ENCODE measurements at places on chromosomes 3 and 15.

- peak; percentile 29 for DNase-seq
These were observed 783 bp downstream of the RNF168 start for GRCh38 chr3:196502775-196503195.

DNA sequence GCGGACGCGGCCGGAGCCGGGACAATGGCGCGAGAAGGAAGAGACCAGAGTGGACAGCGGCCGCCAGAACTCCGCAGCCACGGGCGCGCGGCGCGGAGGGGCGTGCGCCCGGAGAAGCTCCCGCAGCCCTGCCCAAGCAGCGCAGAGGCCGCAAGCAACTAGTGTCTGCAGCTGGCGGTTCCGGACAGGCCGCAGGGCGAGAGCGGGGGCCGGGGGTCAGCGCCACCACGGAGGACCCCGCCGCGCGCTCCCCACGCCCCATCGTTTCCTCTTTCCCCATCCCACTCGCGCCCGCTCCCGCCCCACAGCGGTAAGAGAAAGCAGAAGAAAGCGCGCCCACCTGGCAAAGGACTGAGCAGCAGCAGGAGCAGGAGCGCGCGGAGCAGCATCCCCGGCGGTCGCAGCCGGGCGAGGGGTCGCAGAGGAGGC is 440 bp downstream of the PRTG start:
- no peak for DNase-seq

DNA sequence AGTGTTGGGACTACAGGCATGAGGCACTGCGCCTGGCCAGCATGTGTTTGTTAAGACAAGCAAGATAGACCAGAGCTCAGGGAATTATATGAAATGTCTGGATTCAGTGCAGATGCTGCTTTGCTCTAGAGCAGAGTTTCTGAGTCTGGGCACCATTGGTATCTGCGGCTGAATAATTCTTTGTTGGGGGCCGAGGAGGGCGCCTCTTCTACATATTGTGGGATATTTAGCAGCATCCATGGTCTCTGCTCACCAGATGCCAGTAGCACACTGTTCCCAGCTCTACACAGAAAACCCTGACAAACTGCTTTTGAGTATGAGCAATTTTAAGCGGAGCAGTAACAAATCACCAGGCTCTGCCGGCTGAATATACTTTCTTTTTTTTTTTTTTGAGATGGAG is 3.6 kb upstream of the LDHAL6B start:
- no peak for DNase-seq

GRCh38 chr3:72537448-72537847 is 310.8 kb downstream of the SHQ1 start:
- no peak for DNase-seq

GRCh38 chr3:42229266-42229941 is 36.6 kb downstream of the CCK start:
- DNase-seq, result no peak

GRCh38 chr3:194622621-194623340 is 10.4 kb downstream of the TMEM44 start:
- DNase-seq, result no peak

DNA sequence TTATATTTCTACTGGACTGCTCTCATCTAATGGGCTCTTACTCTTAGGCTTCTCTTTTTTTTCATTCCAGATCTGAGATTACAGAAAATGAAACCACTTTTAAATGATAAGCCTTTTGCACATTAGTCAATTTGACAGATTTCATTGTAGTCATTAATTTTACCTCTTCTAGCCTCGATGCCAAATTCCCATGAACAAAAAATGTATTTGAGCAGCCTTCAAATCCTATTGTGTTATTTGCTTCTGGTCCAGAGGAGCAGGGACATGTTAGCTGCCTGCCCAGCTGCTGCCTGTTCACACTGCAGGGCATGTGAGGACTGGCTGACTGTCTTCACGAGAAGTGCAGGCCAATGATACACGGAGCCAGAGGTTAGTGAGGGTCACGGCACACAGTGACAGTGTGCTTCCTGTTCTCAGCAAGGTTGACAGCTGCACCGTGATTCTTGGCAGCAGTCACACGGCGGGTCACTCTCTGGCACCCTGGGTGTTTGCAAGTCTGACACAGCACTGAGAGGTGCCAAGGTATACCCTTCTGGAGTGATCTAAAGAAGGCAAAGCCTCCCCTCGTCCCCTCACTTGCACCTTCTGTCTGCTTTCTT is 40.8 kb downstream of the KAT2B start:
- DNase-seq, result peak; percentile 80

All from NCI-H2029 treated with DMSO at 0.1 percent for 48 hours (cell line).